ENCODE measurements at places on chromosomes 16 and 17.

DNA sequence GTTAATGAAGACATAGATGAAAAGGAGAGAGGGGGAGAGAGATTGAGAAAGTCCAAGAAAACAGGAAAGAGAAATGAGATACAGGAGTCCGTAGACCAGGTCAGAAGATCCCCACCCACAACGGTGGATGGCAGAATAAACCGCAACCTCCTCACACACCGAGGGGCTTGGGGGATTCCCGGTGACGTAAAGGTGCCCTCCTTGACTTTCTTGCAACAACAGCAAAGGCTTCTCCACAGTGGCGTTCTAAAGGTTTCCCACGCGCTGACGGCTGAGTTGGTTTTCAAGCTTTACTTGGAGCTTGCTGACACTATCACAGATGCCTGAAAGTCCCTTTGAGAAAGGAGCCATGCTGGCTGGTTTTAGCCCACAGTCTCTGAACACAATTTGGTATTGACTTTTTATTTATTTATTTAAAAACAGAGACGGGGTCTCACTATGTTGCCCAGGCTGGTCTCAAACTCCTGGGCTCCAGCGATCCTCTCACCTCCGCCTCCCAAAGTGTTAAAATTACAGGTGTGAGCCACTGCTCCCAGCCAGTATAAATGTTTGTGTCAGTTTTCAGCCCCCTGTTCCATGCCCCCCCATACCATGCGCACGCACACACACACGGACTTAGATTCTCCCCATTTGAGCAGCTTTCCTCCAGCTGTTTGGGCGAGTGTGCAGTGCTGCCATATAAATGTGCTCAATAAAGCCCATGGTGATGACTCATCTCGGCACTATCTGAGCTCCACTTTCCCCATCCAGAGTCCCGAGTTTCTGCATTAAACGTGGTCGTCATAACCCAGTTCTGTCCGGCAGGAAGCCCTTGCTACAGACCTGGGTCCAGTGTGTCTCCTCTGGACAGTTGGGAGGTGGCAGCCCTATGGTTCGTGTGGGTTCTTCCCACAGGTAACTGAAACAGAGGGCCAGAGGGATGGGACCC lies 33.0 kb upstream of the SEC14L1 start:
- no peak for DNase-seq

- no peak for DNase-seq
Observed at GRCh38 chr16:70253291-70254106, 1.8 kb upstream of the EXOSC6 start.

GRCh38 chr17:21212826-21213637 lies 929 bp downstream of the TMEM11 start:
- DNase-seq: no peak

DNA sequence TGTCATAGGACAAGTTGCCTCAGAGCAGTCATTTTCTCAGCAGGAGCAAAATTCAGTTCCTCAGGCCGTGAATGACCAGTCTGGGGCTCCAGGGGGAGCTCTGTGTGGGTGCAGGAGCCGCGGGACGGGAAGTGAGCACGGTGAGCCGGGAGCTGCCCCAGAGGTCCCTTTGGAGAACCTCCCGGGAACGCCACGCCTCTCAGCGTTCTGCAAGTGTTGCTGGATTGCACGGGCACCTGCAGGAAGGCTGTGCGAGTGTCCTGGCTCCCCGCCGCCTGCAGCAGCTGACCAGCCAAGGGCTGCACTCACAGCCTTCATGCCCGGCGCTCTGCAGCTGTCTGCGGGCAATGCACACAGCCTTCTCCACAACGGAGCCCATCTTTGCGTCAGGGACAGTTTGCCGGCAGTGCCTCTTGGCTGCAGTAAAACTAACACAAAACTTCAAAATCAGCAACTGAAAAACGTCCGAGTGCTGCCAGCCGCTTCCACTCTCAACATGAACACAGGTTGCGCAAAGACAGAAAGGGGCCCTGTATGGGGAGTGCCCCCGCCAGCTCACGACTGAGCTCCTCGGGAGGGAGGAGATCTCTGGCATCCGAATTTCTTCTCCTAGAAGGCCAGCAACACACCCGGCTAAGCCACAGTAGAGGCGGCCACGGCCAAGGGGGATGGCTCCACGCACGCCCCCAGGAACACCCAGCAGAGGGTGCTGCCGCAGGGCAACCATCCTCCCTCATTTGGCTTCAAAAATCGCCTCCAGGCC lies 16.0 kb downstream of the NDUFAF8 start:
- peak; percentile 34 for DNase-seq

DNA sequence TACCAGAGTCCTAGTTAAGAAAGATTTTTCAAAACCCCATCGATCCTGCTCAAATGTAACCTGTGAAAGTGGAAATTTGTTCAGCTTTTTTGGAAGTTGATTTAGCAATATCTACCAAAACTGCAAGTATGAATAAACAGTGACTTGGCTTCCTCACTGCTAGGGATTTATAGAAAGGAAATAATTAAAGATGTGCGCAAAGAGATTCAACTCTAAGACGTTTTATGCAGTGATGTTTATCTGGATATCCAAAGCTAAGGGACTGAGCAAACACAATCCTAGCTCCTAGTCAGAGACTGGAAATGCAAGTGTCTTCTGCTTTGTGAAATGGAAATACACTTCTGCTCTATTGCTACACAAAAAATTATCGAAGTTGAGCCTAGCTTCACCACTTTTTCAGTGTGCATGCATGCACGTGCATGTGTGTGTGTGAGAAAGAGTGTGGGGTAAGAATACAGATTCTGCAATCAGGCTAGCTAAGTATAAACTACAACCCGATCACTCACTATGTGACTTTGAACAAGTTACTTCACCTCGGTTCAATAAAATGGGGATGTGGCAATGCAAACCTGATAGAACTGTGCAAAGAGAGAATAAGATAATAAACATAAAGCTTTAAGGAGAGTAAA lies 52.1 kb upstream of the FOXF1 start:
- no peak for DNase-seq

DNA sequence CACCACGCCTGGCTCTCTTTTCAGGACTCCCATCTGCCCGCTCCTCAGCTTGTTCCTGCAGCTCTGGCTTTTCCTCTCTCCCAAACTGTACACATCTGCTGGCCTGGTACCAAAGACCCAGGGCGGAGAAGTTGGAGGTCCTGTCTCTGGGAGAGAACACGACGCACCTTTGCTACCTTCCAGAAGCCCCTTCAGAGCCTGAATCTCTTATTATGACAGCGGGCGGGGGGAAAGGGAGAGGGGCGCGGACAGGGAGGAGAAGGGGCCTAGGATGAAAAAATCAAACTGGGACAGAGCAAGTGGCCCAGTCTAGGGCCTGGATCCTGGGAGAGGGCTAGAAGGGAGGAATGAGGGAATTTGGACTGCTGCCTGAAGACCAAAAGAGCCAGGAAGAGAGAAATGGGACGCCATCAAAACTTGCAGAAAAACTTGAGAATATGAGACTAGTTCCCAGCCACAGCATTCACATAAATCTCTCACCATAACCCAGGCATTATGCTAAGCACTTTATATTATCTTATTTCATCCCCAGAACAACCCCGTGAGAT lies 2.5 kb upstream of the PER1 start:
- no peak for DNase-seq
